ENCODE measurements at places on chromosomes 16 and 17.

- no peak for DNase-seq
Observed at GRCh38 chr16:20874088-20874581, 26.0 kb downstream of the DCUN1D3 start.

GRCh38 chr17:59165933-59166342 lies 10.4 kb downstream of the PRR11 start:
- peak; percentile 50 for DNase-seq

GRCh38 chr17:29650396-29650795 lies 27.7 kb upstream of the CORO6 start:
- no peak for DNase-seq

DNA sequence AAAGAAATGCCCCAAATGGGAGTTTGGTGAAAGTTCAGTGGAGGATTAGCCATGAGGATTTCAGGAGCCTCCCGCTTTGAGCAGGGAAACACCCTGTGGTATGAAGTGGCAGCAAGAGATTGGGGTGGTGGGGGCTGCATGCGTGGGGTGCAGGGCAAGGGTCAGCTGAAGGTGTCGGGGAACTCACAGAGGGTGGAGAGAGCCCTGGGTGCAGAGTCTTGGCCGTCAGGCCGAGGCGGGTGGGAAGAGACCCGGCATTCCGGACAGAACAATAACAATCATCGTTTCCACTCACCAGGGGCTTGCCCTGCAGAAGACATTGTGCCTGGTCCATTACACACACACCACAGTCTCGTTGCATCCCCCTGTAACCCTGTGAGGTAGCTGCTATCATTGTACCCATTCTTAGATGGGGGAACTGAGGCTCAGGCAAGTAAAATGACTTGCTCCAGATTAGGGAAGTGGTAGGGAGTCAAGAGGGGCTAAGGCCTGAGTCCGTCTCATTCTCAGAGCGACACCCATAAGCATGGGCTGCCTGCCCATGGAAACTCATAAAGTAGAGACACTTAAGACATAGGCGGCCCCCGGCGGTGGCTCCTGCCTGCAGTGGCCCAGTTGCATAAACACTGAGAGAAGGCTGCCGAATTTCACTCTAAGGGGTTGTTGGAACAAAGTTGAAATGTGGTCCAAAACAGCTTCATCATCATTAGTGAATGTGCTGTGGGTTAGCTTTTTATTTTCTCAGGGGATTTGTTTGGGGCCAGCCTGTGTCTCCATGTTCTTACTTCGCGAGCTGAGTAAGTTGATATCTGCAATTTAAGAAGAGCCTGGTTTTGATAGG lies 93.3 kb downstream of the CMIP start:
- no peak for DNase-seq

DNA sequence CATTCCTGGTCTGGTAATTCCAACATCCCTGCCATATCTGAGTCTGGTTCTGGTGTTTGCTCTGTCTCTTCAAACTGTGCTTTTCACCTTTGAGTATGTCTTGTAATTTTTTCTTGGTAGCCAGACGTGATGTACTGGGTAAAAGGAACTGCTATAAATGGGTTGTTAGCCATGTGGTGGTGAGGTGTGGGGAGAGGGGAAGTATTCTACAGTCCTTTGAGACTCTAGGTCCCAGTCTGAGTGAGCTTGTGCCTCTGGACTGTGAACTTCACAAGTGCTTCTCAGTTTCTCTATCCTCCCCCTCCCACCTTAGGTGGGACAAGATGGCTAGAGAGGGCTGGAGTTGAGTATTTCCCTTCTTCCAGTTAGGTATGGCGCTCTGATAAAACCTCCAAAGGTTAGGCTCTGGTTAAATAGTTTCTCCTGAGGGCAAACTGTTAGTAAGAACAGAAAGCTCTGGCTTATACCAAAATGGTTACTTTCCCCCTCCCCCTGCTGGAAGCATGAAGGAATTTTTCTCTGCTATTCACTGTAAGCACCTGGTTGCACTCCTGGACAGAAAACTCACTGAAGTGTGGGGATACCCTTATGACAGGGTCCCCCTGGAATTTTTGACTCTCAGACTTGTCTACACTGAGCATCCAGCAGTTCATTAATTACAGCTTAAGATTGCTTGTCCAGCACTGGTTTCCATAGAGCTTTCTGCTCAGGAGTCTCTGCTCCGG lies 87.8 kb downstream of the MARCHF10 start:
- no peak for DNase-seq

DNA sequence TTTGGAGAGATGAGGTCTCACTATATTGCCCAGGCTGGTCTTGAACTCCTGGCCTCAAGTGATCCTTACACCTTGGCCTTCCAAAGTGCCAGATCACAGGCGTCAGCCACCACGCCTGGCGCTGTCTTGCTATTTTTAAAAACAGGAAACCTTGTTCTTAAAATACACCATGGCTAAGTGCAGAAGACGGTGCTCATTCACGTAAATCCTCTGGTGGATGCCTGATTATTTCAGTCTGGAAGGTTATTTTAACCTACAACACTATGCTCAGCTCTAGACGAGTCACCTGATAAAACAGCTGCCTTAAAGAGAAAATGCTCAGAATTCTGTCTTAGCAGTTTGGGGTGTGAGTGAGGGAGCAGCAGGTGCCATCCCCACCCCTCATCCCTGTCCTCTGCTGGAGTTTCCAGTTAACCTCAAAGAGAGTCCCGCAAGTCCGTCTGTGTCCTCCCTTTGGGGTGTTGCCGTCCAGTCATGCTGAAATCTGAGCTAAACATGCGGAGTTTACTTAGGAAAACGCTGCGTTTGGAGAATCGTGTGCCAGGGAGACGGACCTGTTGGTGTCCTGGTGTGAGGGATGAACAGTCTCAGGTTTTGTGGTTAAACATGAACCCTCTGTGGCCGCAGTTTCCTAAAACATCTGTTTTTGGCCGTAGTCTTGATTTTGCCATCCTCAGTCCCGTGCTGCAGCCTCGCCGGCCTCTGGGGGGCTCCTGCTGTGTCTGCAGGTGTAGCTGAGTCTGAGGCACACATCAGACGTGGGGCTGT lies 17.1 kb downstream of the SPG7 start:
- no peak for DNase-seq

GRCh38 chr17:35433075-35433894 lies 985 bp upstream of the SLFN12 start:
- DNase-seq: peak; percentile 49

GRCh38 chr17:806781-807522 lies 24.8 kb downstream of the MRM3 start:
- DNase-seq: peak; percentile 76

GRCh38 chr17:37026531-37026869 lies 77.7 kb downstream of the AATF start:
- DNase-seq: no peak

DNA sequence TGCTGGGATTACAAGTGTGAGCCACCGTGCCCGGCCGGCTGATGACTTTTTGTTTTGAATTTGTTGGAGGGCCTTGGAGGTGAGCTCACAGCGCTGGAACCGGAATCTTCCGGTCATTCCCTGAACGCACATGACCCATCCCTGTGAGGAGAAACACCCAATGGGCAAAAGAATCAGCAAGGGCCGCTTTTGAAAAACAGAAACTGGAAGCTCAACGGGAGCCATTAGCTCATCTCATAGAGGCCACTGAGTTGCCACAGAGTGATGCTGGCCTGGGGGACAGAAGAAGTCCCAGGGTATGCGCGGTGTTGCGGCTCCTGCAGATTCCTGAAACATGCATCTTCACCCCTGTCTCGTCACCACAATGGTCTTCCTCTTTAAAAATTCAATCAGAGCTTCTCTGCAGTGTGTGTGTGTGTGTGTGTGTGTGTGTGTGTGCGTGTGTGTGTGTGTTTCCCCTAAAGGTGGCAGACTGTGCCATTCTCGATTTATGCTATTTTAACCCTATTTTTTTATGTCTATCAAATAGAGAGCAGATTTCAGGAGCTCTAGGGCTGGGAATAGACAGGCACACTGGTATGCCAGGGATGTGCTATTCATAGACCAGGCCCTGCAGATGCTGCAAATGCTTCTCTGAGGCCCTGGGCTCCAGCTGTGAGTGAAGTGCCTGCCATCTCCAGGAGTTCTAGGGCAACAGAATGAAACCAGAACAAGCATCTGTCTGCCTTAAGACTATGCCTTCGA lies 68.3 kb downstream of the MARCHF10 start:
- peak; percentile 31 for DNase-seq

- DNase-seq: no peak
Observed at GRCh38 chr17:11628374-11628773, 30.1 kb downstream of the DNAH9 start.

GRCh38 chr17:75779987-75780889 lies 4.4 kb upstream of the UNK start:
- no peak for DNase-seq

DNA sequence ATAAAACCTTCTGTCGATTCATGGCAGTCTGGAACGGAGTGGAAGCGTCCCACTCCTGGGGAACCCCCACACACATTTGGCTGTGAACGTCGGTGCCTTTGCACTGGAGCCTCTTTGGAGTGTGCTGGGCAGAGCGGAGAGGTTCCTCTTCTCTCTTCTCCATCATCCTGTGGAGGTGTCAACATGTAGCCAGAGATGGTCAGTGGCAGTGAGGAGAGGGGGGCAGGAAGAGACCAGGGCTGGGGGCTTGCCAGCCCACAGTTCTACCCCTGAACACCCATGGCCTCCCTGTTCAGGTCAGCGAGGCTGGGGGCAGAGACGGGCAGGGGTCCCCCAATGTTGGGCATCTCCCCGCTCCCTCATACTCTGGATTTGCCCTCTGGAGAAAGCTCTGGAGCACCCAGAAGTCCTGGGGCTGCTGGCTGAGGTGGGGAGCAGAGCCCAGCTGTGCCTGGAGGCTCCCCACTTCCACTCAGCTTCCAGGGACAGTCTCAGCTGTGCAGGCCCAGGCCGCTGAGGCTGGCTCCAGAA lies 223.7 kb downstream of the SEC14L1 start:
- DNase-seq: peak; percentile 5

- DNase-seq: no peak
Observed at GRCh38 chr16:89174055-89174827, 2.7 kb downstream of the CDH15 start.

- no peak for DNase-seq
Observed at GRCh38 chr16:9797306-9797705, 384.9 kb downstream of the GRIN2A start.

DNA sequence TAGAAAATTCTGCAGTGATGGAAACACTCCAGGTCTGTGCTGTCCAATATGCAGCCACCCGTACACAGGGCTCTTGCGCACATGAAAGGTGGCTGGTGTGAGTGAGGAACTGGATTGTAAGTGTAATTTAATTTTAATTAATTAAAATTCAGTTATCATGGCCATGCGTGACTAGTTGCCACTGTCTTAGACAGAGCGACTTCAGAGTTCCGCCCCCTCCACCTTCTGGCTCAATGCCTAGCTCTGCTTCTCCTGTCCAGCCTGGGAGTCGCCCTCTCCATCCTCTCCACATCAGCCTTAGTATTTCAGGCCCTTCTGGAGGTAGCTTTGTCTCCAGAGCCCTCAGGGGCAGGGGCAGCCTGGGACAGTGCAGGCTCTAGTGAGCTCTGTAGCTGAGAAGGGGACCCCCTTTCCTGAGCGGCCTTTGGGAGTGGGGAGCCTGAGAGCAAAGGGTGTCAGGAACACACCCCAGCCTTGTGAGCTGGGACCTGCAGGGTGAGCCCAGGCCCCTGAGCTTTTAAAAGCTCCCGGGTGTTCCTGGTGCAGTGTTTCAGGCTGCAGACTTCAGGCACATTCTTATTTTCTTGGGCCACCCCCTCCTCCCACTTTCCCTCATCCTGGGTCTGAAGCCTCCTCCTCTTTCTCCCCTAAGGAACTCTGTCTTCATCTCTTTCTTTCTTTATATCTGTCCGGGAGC lies 99.4 kb downstream of the IRF8 start:
- DNase-seq: no peak

DNA sequence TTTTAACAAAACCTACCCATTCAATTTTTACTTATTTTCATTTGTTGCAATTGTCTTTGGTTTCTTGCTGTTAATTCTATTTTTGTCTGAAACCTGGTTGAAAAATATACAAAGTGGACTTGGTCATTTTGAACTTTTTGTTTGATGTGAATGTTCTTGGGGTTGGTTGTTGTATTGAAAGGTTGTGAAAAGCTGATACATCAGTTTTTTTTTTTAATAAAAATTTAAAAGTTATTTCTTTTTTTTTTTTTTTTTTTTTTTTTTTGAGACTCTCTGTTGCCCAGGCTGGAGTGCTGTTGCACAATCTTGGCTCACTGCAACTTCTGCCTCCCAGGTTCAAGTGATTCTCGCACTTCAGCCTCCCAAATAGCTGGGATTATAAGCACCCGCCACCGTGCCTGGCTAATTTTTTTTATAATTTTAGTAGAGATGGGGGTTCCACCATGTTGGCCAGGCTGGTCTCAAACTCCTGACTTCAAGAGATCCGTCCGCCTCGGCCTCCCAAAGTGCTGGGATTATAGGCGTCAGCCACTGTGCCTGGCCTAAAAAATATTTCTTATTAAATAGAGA lies 28.9 kb downstream of the WIPF2 start:
- no peak for DNase-seq

GRCh38 chr17:74699236-74699635 lies 13.5 kb downstream of the CD300LF start:
- no peak for DNase-seq

DNA sequence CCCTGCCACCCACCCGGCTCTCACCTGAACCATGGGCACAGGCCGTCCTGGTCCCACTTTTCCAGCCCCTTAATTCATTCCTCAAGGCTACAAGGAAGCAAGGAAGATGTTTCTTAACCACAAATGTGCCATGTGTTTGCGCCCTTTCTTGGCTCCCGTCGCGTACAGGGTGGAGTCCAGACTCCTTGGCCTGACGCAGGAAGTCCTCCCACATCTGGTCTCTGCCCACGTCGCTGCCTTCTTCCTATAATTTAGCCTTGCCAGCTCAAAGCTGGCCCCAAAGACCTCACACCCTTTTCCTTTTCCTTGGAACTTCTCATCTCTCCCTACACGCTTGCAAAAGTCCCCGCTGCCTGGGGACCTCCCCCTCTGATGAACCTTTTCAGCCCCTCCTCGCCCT lies 38.8 kb upstream of the BHLHA9 start:
- no peak for DNase-seq

- peak; percentile 76 for DNase-seq
Observed at GRCh38 chr16:87407511-87408112, 15.5 kb downstream of the MAP1LC3B start.

GRCh38 chr16:89574681-89575246 lies 794 bp upstream of the CPNE7 start:
- peak; percentile 85 for DNase-seq

DNA sequence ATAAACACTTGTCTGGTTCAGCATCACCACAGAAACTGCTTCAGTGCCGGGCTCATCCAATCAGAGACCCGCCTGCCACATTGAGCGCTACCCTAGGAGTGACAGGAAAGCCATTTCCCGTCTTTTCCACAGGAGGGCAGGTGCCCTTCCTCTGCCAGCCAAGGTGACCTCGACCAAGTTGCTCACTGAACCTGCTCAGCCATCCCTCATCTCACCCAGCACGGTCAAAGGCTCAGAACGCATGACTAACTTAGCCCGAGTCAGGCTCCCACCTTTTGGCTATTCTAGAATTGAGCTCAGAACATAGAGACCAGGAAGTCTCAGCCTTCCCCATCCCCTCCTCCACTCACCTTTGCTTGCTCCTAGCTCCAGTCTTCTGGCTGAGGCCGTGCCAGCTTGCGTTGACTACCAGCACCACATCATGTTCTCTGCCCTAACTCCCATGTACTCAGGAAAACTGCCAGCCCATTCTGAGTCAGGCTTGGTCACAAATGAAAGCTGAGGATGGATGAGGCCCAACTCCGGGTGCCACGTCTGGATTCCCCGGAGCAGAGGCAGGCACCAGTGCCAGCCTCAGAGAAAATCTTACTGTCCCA lies 15.6 kb downstream of the MRPS23 start:
- DNase-seq: no peak
